ENCODE measurements at places on chromosomes 2 and 18. TPM values are rescaled to one million over a fixed set of nuclear protein-coding genes. Genes with fewer than 3 reads are reported as not detected.

DNA sequence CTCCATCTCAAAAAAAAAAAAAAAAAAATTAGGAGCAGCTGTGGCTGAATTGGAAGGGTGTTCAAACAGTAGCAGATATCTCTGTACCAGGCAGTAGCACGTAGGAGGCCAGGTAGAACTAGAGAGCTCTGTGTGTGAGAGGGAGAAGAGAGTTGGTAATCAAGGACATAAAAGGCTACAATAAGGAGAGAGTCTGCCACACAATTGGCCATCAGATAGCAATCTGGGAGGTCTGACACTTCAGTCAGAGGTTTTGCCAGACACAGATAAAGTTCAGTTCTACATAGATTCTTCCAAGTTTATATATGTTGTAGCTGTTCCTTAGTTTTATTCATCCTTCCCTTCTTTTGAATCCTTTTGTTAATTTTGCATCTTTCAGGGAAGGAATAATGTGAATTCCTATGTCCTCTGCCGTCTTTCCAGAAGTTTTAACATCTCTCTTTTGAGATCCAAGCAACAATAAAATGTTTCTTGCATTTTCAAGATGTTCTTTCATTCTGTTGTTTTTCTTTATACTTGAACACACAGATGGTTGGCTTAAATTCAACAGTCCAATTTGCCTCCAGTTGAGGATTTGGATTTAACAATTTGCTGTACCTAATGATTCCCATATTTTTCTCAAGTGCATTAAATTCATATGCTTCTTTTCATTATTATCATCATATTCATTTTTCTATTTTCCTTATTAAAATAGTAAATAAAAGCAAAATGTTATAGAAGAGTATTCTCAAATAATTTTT, 600.3 kb upstream of the GCFC2 start:
- DNase-seq, result no peak

GRCh38 chr2:113324684-113325160, 46.0 kb upstream of the PAX8 start:
- DNase-seq, result no peak

DNA sequence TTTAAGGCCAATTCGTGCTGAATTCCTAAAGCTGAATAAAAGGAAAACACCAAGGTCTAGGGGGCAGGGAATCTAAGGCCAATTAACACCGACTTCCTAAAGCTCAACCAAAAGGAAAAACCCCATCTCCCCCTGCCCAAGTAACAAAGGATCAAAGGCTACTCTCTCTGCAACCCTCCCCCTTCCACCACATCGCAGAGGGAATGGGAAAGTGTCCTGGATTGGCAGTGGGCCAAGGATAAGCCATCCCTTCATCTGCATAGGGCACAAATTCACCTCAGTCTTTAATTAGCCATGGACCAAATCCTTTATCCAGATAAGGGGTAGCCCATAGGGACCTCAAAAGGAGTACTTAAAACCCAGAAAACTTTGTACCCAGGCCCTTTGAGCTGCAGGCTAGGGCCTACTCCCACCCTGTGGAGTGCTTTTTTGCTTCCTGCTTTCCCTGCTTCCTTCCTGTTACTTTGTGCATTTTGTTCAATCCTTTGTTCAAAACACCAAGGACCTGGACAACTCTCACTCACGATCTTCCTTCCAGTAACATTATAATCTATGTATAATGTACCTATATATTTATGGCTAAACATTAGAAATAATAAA, 2119.8 kb upstream of the CELF4 start:
- no peak for DNase-seq

GRCh38 chr18:45437366-45437765, 177.9 kb upstream of the SLC14A2 start:
- DNase-seq, result no peak

DNA sequence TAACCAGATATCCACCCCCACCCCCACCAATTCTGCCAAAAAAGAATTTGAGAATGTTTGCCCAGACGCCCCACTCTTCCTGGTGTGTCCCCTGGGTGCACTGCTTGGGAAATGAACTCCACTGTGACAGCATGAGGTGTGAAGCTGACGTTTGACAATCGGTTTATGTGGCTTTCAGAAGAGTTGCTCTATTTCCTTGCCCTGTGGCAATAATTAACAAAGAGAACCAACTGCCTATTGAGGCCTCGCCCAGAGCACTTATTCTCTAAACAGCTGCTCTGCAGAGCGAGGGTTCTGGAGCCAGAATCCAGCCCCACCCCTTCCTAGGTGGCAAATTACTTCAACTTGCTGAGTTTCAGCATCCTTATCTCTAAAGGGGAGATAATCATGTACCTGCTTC, 115.8 kb upstream of the SIX3 start:
- no peak for DNase-seq

DNA sequence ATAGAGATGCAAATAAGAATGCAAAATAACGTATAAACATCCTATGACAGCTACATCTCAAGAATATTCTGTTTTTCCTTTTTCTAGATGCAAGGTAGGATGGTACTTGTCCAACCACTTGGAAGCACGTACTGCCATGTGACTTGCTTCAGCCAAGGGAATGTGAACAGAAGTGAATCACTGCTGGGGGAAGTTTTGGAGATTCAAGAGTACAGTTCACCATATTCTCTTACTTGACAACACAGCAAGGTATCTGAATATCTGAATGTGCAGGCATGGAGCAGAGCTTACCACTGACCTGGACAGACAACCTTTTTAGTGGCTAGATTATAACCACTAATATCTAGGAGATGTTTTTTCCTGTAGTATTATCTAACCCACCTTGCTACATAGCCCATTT, 53.0 kb downstream of the TRIP12 start:
- DNase-seq, result no peak

DNA sequence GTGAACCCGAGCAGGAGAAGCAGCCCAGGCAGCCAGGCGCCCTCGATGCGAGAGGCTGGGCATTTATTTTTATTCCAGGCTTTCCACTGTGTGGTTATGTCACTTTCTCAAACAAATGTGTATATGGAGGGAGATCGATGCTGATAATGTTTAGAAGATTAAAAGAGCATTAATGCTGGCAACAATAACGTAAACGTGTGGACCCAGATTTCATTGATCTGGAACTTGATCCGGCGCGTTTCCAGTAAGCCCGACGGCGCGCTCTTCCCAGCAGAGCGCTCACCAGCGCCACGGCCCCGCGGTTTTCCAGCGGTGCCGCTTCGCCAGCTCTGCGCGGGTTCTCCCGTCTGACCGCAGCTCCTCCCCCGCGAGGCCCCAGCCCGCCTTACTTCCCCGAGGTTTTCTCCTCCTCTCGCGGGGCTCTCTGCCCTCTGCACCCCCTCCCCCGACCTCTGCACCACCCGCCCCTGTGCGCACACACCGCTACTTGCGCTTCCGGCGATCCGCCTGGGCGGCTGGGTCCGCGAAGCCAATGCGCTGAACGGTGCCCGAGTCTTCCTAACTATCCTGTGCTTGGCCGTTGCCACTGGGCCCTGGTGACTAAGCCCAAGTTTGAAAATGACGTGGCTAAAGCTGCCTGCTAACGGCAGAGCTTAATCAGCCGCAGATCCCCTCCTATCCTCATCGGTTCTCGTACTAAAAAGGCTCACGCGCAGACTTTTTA, 6.1 kb downstream of the ONECUT2 start:
- no peak for DNase-seq

DNA sequence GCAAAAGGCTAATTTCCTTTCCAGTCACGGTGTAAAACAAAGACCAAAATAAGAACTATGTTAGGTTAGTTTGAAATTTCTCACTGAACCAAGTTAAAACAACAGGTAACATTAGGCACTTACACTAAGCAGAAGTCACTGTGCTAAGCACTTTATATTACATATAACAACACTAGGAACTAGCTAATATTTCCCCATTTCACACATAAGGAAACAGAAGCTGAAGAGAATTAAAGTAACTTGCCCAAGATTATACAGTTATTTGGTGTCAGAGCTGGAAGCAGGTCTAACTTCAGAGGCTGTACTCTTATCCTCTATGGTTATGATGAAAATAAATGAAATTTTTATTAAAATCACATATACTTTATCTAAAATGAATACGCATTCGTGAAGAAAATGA, 5.9 kb downstream of the ITSN2 start:
- no peak for DNase-seq

DNA sequence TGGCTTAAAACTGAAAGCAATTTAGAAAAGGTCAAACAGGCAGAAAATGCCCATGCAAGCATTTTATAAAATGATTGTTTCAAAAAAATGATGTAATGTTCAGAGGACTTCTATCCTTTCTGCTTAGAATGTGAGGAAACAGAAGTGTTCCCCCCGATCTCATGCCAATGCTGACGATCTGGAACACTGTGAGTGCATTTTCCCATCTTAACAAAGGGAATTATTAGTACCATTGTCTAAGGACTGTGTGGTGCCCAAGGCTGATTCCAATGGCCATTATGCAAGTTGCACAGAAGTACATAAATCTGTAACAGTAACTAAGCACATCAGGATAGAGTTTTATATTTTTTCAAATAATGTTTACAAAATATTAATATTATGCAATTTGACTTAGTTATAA, 185.3 kb downstream of the MYT1L start:
- no peak for DNase-seq

DNA sequence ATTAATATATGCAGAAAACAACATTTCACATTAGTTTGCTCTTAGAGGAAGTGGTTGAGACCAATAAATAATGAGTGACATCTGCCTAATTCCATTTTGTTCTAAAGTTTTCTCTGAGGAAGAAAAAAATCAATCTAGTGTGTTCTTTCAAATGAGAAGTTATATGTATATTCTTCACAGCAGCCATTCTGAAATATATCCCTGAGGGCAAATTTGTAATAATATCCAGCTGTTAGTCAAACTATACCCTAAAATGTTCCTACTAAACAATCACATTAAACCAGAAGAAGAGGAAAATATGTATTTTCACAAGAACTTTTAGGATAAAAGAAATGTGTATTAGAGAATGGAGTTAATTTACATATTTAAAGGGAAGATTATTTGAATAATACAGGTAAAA, 375.1 kb upstream of the CDH19 start:
- DNase-seq, result no peak

- no peak for DNase-seq
Observed at GRCh38 chr2:3349211-3349693, 28.4 kb downstream of the EIPR1 start.

DNA sequence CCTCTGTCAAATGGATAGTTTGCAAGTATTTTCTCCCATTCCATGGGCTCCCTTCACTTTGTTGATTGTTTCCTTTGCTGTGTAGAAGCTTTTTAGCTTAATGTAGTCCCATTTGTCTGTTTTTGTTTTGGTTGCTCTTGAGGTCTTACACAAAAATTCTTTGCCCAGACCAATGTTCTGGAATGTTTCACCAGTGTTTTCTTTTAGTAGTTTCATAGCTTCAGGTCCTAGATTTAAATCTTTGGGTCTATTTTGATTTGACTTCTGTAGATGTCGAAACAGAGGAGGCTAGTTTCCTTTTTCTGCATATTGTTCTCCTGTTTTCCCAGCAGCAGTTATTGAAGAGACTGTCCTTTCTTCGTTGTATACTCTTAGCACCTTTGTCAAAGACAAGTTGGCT, 351.6 kb downstream of the PTPRM start:
- DNase-seq, result no peak

DNA sequence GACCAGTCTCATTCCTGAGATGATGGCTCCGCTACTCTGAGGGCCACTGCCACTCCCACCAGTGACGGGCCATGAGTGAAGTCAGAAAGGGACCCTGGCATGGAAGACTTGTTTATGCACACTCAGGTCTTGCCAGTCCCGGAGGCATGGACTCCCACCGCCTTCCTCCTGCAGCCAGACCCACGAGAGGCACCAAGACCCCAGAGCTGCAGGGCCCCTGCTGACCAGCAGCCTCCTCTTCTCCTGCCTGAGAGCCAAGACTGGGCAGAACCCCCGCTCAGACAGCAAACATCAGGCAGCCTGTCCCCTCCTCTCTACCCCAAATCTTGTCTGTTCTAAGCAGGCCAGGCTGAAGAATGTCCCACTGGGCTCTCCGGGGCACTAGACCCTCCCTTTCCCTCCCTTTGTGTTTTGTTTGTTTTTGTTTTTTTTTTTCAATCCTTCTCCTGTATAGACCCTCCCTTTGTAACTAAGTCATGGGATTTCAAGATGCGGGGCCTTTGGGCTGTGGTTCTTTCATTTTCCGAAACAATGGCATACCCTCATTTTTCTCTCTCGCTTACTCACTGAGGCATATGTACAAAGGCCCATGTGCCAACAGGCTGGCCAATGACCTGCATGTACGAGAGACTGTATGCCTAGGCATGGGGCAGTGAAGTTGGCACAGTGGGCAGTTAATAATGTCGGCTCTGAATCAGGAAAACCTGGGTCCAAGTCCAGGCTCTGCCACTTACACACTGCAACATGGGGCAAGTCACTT, 24.3 kb upstream of the MAPRE3 start:
- no peak for DNase-seq

DNA sequence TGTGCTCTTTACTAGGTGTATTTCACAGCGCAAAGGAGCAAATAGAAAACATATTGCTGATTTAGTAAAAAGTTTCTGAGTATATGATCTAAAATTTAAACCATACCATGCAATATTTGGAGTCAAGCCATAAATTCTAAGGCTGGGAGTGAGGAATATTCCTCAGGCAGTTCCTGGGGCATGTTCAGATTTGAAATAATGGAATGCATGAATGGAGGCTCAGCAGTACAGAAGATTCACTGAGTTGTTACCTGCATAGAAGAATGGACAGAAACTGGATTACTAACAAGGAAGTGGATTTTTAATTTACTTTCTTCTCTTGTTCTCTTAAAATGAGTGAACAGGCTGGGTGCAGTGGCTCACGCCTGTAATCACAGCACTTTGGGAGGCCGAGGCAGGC, 441.0 kb upstream of the MAP2 start:
- no peak for DNase-seq

DNA sequence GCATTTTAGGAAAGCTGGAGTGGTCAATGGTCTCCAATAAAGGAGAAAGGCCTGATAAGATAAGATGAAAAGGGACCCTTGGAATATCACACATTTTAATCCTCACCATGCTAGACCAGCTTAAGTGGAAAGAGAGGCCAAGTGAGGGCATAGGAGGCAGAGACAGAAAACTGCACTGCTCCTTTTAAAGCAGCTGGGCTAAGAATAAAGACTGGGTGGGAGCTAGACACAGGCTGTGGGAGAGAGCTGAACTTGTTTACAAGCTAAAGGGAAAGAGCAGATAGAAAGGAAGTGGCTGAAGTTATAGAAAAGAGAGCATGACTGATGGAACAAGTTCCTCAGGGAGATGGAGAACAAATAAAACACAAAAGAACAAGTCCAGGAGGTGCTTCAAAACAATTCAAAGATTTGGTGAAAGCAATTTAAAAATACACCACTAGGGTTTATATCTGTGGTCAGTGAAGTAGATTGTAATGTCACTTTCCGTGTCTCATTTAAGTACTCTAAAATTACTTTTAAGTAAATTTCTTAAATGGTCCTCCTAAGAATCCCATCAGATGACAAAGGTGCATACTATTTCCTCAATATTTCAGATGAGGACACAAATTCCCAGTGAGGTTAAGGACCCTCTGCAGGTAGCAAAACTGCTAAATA, 7.5 kb downstream of the COL5A2 start:
- DNase-seq, result no peak

GRCh38 chr2:237201461-237202287, 116.0 kb downstream of the COPS8 start:
- no peak for DNase-seq

- no peak for DNase-seq
Observed at GRCh38 chr2:6965071-6965795, 48.0 kb downstream of the RNF144A start.

The ALPI gene
- polyA plus RNA-seq, result not detected

The APLF gene
- polyA plus RNA-seq, result 2.1 TPM

The MPPE1 gene
- polyA plus RNA-seq, result 41.2 TPM

The CCDC148 gene
- polyA plus RNA-seq, result not detected

The SAG gene
- polyA plus RNA-seq, result not detected

The SLC9A2 gene
- 0.04 TPM for polyA plus RNA-seq

The DPP10 gene
- polyA plus RNA-seq, result not detected

The AKAIN1 gene
- polyA plus RNA-seq, result not detected
